ENCODE measurements at places on chromosomes 11 and 22. TPM values are rescaled to one million over a fixed set of nuclear protein-coding genes. Genes with fewer than 3 reads are reported as not detected.

The YAP1 gene
- 111 TPM for total RNA-seq

The KCNJ1 gene
- not detected for total RNA-seq

The CALCA gene
- not detected for total RNA-seq

The PAFAH1B2 gene
- 83.7 TPM for total RNA-seq

The C22orf31 gene
- total RNA-seq: not detected

The ADAMTS8 gene
- total RNA-seq: not detected

The DTX4 gene
- 28.4 TPM for total RNA-seq

The ENTHD1 gene
- total RNA-seq: not detected

The POTEH gene
- not detected for total RNA-seq

The MAPK12 gene
- 61.1 TPM for total RNA-seq

The CNTN5 gene
- total RNA-seq: not detected

The H19 gene
- total RNA-seq: 0.53 TPM

The GP1BB gene
- total RNA-seq: 0.35 TPM

The OR6T1 gene
- not detected for total RNA-seq

The SPI1 gene
- total RNA-seq: not detected

The TMEM191B gene
- 6.4 TPM for total RNA-seq

The OR51I2 gene
- total RNA-seq: not detected

The KRTAP5-1 gene
- not detected for total RNA-seq

The IL10RA gene
- total RNA-seq: not detected

The SOX10 gene
- total RNA-seq: not detected

The SLC22A12 gene
- not detected for total RNA-seq

The RFPL1 gene
- not detected for total RNA-seq

The ST14 gene
- 141 TPM for total RNA-seq

The CPT1A gene
- total RNA-seq: 29.7 TPM

The RTCB gene
- total RNA-seq: 76.5 TPM

Measured in PC-9 (cell line).